CD4-positive, alpha-beta T cell treated with Interleukin-17A for 4 hours (primary cell): ENCODE measurements at places on chromosomes 16 and 17.

GRCh38 chr17:7574176-7574953 lies 5.1 kb upstream of the CD68 start:
- DNase-seq, result no peak

DNA sequence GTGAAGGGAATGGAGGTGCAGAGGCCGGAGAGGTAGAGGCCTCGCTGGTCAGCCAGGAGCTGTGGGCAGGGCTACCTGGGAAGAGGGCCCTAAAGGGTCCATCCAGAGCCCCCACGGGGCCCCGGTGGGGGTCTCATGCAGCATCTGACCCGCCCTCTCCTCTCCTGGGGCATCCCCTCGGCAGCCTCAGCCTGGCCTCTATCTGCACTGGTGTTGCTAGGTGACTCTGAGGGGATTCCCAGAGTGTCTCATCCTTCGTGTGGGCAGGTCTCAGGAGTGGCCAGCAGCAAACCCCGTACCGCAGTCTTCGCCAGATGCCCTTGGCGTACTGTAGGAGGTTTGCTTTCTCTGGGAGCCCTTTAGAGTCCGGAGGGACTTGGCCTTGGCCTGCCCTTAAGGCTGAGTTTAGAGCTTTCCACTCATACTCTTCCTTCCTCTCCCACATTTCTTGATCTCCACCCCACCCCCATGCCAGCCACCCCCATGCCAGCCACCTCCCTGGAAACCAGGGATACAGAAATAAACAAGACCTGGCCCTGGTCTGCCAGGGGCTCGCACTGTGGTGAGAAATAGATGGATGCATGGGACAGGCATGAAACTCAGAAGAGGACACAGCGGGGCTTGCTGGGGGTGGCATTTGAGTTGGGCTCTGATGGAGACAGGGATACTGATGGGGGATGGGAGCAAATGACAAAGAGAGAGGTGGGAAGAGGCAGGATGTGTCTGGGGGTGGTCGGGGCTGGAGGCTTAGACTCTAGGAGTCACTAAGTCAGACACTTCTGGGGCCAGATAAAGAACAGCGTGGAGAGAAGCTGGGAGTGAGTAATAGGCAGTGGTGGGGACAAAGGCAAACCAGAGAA lies 9.9 kb downstream of the SLC5A10 start:
- DNase-seq, result no peak

GRCh38 chr17:67247416-67247900 lies 2.5 kb upstream of the HELZ start:
- no peak for DNase-seq

DNA sequence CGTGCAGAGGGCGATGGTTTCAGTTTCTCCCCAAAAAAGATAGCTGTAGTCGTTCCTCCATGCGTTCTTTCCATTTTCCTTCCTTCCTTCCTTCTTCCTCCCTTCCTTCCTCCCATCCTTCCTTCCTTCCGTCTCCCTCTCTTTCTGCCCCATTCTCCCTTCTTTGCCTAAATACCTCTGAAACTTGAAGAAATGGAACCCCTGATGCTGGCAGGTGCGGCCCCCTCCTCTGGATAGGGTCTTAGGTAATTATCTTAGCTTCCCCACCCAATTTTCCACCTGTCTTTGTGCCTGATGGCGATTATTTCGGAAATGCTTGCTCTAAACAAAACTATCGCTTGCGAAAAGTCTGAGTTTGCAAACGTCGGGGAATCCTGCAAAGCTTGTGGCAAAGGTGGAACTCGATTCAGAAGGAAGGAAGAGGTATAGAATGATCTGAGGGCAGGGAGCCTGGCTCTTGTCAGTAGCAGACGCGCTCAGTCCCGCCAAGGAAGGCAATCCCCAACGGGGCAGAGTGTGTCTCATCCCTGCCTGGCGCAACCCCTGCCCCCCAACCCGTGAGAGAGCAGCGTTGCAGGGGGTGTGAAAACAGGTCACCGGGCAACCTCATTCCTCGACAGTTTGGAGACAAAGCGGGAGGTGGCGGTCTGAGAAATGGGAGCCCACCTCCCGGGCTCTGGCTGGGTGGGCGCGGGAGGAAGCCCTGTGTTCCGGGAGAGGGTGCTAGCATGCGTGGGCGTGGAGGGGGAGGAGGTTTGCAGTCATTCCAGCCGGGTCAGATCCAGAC lies 2.9 kb upstream of the CBX8 start:
- no peak for DNase-seq

GRCh38 chr17:17134957-17135333 lies 71.2 kb downstream of the PLD6 start:
- no peak for DNase-seq

DNA sequence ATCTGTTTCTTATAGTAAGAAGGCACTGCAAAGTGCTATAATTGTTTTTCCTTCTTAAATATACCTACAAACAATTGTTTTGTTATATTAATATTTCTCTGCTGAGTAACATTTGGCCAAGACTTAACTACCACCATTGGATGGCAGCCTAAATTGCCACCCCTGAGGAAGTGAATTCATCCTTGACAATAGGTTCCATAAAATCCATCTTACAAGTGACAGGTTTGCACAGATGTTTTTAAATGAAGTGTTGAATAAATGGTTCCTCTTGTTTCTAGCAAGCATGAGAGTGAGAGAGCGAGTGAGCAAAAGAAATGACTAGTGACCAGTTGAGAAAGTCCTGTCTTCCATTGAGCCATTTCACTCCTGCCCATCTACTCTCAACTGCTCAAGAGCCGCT lies 8.3 kb upstream of the MPHOSPH6 start:
- DNase-seq, result no peak

DNA sequence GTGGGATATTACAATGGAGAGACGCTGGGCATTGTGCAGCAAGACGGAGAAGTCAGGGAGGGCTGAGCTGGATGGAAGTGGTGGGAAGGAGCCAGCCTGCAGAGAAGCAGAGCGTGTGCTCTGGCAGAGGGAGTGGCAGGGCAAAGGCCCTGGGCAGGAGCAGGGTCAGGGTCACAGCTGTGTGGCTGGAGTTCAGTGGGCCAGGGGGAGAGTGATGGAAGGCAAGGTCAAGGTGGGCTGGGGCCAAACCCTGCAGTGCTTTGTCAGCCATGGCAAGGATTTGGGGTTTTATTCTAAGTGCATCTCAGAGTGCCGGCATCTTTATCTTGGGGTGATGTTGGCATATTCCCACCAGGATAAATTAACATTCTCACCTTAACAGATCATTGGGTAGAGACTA lies 31.9 kb upstream of the C16orf78 start:
- no peak for DNase-seq

- no peak for DNase-seq
These were observed 27.3 kb downstream of the CMIP start for GRCh38 chr16:81471882-81472281.

GRCh38 chr16:88468275-88469129 lies 15.4 kb downstream of the ZFPM1 start:
- DNase-seq, result no peak

GRCh38 chr17:48593840-48594537 lies 410 bp upstream of the HOXB5 start:
- DNase-seq, result peak; percentile 87

DNA sequence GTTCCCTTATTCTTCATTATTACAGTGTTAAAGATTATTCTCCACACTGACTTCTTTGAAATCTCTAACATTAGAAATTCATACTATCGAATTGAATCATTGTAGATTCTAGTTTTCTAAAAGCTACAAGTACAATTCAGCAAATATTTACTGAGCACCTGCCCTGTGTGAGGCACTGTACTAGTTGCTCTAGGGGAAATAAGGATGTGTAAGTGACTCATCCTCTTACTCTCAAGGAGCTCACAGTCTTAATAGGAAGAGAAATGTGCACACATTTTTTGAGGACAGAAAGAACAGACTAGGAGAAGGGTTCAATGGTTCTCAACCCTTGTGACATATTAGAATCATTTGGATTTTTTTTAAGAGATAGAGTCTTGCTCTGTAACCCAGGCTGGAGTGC lies 7.7 kb upstream of the SLFN12L start:
- DNase-seq, result no peak

GRCh38 chr17:40541873-40542557 lies 23.3 kb downstream of the CCR7 start:
- no peak for DNase-seq

GRCh38 chr17:83024218-83024971 lies 55.0 kb upstream of the METRNL start:
- DNase-seq, result peak; percentile 11
